Stimulated activated CD4-positive, alpha-beta T cell treated with anti-CD3 and anti-CD28 coated beads, Interleukin-1b, Interleukin-23, amount 100 ng/mL, for 1 hour (primary cell): ENCODE measurements at places on chromosomes 11 and 22.

- DNase-seq: no peak
Observed at GRCh38 chr22:39084666-39085065, 7.6 kb downstream of the APOBEC3G start.

DNA sequence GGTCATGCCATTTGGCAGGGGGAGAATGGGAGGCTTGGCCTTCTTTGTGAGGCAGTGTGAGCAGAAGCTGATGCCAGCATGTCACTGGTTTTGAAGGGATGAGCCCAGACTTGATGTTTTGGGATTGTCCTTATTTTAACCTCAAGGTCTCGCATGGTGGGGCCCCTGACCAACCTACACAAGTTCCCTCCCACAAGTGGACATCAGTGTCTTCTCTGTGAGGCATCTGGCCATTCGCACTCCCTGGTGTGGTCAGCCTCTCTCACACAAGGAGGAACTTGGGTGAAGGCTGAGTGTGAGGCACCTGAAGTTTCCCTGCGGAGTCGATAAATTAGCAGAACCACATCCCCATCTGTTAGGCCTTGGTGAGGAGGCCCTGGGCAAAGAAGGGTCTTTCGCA is 59.8 kb downstream of the TIMP3 start:
- no peak for DNase-seq

- no peak for DNase-seq
Observed at GRCh38 chr22:44625421-44625760, 76.6 kb upstream of the PRR5 start.

DNA sequence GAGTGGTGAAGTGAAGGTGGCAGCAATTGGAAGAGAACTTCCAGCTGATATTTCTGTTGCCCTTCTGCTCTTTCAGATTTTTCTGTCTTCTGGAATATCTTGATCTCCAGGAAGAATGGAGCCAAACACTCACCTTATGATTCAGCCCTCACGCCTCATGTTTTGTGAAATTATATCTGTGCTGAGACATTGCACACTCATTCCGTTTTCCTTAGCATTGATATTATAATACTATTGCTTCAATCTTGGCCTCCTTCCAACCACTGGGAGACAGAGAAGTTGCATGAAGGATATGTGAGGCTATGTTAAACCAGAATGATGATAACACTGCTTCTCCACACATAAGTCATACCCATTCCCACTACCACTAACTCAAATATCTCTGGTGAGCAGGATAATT is 177.9 kb downstream of the ETS1 start:
- DNase-seq: no peak

- no peak for DNase-seq
Observed at GRCh38 chr11:131624531-131624930, 254.1 kb downstream of the NTM start.
